ENCODE measurements at places on chromosomes 4 and X.
A peak's percentile ranks its signal among the peaks of the same experiment; 100 is the strongest.

DNA sequence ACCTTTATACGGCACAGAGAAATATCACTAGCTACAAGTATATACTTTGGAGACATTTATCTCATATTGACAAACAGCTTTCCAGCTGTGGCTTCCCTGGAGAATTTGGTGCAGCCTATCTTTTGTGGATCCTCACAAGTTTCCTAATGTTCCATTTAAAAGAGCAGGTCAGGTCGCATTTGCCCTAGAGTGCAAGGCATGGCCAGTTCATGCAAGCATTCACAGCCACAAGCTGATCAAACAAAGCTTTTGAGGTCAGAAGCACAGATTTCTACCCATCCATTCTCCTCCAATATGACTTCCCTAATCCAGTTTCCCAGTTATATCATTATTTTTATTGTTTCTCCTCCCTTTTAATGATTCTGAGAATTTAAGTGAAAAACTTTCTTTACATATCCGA lies 1008.4 kb upstream of the AGA start:
- no peak for ATAC-seq

GRCh38 chrX:13046141-13046855 lies 1.9 kb upstream of the FAM9C start:
- peak; percentile 62 for ATAC-seq

DNA sequence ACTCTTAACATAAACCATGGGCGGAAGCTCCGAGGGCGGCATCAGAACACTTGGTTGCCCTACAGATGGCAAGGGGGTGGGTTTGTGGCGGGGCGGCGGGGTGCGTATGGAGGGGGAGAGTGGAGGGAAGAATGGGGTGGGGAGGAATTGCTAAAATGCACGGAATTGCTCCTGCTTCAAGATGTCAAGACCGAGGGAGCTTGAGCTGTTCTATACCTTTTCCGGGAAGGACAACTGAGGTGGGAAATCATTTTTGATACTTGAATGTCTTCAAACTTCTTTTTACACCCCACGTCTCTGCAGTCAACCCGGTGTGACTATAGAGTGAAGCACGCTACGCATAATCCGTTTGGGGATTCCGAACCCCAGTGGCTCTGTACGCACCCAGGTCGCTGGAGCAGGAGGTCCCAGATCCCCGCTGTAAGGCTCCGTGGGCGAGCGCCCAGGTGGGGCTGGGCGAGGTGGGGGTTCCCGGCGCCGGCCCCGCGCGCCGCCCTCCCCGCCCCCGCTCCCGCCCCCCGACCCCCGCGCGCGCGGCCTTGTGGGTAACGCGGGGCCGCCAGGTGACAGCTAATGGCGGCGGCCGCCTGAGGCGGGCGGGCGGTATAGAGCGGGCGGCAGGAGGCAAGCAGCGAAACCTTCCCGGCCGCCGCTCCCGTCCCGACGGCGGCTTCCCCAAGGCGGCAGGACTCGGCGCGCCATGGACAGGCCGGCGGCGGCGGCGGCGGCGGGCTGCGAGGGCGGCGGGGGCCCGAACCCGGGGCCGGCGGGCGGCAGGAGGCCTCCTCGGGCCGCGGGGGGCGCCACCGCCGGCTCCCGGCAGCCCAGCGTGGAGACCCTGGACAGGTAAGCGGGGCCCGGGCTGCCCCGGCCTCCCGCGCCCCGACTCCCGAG lies at the start of gene MTMR1:
MTMR1 (plus strand) TSS at position 566 of the 894 bp plus-strand sequence; CDS start at position 701, 135 bp downstream.
- ATAC-seq = no peak

GRCh38 chr4:105162123-105162796 lies 15.6 kb downstream of the TET2 start:
- ATAC-seq = no peak

DNA sequence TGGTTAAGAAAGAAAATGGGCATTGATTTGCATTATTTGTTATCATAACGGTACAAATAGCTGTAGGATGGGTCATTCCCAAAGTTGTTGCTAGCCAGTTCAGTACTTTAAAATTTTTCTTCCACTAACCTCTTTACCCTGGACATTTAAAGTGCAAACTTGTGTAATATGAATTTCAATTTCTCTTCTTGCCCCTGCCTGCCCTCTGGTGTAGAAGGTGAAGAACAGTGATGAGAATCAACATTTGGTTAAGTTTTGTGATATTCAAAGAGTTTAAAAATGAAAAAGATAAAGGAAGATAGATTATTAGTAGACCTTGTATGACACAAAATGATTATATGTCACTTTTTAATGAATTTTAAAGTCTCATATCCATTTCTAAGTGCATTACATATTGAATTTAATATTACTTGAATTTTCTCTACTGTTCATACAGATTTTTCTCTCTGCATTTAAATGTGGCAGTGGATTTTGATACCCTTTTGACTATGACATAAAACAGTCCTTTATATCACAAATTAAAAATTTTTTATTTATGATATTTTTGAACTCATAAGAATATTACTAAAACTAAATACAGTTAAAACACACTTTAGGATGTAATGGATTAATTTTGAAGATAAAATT lies 337.7 kb downstream of the BMPR1B start:
- ATAC-seq = peak; percentile 84

DNA sequence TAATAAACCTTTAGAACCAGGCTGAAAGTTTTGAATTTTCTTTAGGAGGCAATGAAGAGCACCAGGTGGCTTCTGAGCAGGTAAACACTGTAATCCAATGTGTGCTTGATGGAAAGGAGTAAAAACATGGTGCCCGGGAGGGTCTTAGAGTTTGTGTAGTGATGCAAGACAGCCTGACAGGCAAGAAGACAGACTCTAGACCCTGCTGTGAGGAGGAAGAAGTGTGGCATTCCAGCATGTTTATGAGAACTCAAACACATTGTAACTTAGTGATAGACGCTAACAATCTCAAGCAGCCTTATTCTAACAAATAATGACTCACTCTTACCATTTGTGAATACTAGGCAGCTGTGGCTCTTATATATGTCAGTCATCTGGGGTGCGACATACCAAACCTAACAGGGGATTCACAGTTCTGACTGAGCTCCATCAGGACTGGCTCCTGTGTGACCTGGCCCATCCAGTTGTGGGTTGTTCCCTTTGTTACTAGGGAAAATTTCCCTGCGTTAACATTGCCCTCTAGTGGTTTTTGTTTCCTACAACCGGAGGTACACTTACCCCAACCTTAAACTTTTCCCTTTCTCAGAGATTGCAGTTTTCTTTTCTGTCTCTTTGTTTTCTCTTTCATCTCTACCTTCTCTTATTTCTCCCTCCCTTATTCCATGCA lies 53.8 kb downstream of the VSIG4 start:
- ATAC-seq = peak; percentile 98

- ATAC-seq = no peak
These were observed 118.9 kb upstream of the SLC34A2 start for GRCh38 chr4:25536564-25537320.

GRCh38 chrX:48598614-48599013 lies 1.3 kb downstream of the WDR13 start:
- ATAC-seq = no peak

GRCh38 chr4:123597586-123597985 lies 201.0 kb downstream of the SPRY1 start:
- peak; percentile 50 for ATAC-seq

DNA sequence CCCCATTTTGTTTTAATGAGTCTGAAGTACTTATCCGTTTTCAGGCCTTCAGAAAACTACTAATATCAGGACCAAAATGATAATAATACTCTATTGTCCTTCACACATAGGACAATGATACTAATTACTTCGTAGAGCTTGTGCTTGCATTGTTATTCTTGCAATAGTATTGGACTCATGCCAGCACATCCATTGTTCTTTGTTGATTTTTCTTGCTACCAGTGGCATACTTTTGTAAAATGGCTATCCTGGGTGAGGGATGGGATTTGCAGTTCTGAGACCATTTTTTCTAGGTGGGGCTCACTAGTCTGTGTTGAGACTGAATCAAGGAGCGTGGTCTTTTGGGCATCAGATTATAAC lies 195.3 kb downstream of the MAML3 start:
- no peak for ATAC-seq

GRCh38 chr4:82515705-82516104 lies 46.1 kb downstream of the TMEM150C start:
- ATAC-seq = peak; percentile 32

GRCh38 chrX:39814391-39814790 lies 283.4 kb downstream of the BCOR start:
- peak; percentile 17 for ATAC-seq

- ATAC-seq = no peak
These were observed 42.7 kb upstream of the DDX3X start for GRCh38 chrX:41291309-41291708.

DNA sequence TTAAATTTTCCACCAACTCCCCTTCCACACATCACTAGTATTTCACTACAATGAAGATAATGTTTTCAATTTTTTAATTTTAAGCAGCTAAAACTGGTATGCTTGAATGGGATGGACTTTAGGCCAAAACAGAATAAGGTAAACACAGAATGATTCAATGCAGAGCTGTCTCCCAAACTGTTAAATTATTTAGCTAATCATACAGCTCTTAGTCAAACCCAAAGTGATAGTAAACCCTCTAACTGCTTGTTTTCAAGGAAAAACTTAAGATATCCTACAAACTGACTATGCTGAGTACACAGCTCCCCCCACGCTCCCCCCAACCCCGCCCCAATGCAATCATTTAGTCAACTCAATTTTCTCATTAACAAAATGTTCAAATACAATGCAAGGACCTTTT lies 30.2 kb downstream of the CNOT6L start:
- ATAC-seq = no peak
